ENCODE measurements at places on chromosomes 6 and 20.

DNA sequence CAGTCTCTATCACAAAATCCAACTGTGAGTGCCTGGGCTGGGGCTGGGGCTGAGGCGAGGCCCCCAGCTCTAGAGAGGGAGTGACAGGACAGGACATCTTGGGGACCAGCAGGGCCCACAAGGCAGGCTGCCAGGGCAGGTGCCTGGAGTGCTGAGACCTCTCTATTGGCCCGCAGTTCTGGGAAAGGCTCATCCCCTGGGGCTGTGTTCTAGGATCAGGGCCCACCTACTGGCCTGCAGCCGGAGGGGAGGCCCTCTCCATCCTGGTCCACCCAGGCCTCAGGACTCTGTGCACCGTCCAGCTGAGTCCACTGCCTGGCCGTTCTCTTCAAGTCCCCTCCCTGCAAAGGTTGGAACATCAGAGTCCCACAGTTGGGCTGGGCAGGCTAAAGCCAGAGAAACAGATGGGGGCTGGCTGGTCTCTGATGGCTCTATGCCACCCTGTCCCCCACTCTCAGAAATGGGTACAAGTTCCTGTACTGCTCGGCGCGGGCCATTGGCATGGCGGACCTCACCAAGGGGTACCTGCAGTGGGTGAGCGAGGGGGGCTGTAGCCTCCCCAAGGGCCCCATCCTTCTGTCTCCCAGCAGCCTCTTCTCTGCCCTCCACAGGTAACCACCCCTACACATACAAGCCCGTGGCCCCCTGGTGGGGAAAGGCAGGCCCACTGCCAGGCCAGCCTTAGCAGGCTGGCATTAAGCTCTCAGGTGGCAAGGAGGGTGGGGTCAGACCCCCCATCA lies 9.0 kb downstream of the EMILIN3 start:
- no peak for DNase-seq

DNA sequence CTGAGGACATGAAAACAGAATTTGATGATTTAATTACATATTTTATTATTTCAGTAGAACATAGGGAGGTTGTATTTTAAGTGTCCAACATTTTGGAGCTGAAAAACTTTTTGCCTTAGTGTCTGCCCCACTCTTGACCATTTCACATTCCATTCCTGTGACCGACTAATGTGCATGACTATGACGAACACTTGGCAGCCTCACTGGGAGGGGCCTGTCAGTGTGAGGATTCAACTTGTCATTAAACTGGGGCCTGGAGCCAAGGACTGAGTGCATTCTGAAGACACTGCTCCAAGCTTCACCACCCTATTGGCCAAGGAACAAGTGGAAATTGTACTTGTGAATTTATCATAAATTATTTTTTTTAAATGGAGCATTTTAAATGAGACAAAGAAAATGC lies 661.3 kb downstream of the BCKDHB start:
- peak; percentile 21 for DNase-seq

DNA sequence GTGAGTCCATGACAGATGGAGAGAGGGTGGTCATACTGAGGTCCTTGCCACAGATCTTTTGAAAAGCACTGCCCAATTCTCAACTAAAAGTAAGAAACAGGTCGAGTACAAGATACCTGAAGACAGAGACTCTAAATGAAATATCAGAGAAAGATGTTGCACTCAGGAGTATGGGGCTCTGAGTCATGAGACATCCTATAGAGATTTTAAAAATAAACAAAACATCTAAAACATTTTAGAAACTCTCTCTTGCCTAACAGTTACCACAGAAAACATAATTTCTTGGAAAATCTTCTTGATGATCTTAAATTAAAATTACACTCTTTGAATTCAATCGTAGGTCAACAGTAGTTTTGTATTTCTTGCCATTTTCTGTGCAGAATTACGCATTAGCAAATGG lies 348.9 kb upstream of the MARCKS start:
- DNase-seq = no peak

- no peak for DNase-seq
Measured at GRCh38 chr6:161292650-161293281, 18.9 kb upstream of the AGPAT4 start.

GRCh38 chr6:55399351-55399750 lies 72.1 kb downstream of the GFRAL start:
- DNase-seq = no peak

GRCh38 chr20:25398376-25399036 lies 7.9 kb upstream of the ABHD12 start:
- peak; percentile 78 for DNase-seq

- DNase-seq = no peak
Measured at GRCh38 chr20:62232194-62232593, 6.1 kb upstream of the OSBPL2 start.

DNA sequence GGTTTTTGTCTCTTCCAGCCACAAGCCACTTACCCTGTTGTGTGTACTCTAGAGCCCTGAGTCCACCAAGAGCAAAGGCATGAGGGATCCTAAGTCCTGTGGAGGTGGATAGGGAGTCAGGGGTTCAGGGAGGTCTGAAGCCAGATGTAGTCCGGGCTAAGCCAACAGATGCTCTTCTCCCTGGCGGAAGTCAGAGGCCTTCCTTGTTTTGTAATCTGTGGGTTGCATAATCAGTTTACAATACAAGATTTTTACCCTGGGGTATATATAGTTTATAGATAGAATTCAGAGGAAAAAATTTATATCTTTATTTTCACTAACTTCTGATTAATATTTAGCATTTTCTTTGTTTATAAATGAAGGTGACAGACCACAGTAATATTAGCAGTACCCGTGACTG lies 9.2 kb downstream of the LAMP5 start:
- no peak for DNase-seq

- no peak for DNase-seq
Measured at GRCh38 chr6:168884050-168884645, 369.5 kb downstream of the THBS2 start.

DNA sequence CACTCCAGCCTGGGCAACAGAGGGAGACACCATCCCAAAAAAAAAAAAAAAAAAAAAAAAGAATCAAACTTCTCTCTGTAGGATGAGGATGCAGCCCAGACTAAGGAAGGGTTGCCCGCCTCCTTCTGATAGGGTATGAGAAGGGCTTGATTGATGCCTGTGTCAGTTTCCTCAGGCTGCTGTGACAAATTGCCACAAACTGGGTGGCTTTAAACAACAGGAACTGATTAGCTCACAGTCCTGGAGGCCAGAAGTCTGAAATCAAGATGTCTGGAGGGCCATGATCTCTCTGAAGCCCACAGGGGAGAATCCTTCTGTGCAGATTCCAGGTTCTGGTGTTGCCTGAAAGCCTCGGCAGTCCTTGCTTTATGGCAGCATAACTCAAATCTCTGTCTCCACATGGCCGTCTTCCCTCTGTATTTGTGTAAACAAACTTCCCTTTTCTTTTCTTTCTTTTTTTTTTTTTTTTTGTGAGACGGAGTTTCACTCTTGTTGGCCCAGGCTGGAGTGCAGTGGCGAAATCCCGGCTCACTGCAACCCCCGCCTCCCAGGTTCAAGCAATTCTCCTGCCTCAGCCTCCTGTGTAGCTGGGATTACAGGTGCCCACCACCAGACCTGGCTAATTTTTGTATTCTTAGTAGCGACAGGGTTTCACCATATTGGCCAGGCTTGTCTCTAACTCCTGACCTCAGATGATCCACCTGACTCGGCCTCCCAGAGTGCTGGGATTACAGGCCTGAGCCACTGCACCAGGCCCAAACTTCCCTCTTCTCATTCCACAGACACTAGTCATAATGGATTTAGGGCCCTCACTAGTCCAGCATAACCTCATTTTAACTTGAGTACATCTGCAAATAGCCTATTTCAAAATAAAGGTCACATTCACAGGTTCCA lies 11.2 kb upstream of the CDK19 start:
- no peak for DNase-seq

GRCh38 chr6:38498085-38498484 lies 141.6 kb downstream of the BTBD9 start:
- no peak for DNase-seq

DNA sequence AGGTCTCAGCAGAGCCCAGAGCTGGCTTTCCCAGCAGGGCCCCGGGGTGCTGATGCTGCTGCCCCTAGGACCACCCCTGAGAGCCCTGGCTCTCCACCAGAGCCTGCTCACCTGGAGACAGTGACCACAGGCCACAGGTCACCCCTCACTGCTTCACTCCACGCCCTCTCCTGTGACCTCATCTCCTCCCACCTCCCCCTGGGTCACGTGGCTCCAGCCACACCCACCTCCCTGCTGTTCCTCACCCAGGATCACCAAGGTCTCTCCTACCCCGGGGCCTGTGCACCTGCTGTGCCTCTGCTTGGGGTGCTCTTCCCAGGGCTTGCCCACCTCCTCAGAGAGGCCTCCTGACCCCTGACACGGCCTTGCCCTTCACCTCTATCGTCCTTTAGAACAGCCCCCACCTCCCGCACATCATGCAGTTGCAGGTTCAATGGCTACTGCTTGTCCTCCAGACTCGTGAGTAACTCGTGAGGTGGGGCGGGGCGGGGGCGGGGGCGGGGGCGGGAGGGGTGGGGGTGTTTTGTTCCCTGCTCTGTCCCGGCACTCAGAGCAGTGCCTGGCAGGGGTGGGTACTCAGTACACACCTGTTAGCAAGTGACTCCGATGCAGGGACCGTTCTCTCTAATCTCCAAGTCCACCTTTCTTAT lies 468.0 kb downstream of the PREX1 start:
- DNase-seq = no peak

DNA sequence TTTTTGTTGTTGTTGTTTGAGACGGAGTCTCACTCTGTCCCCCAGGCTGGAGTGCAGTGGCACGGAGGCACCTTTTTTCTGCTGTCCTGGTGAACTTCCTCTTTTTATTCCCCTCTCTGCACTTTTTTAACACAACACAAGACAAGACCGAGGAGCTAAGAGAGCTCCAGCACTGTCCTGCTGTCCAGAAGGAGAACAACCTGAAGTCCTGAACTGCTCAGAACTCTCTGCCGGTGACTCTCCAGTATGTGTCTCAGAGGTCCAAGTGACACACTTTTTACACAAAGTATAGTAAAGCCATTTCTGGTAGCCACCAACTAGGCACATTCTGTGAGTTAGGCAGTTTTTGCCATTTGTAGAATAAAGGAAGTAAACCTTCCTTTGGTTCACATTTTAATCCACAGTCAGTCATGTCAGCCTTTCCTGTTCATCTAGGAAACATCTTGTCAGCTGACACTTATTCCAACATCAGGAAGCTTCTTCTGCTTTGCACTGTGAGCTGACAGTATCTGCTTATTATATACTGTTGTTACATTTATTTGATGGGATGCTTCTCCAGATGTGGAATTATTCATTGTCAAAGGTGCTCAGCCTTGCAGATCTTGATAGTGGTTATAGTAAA lies 28.1 kb upstream of the TXNDC5 start:
- no peak for DNase-seq

DNA sequence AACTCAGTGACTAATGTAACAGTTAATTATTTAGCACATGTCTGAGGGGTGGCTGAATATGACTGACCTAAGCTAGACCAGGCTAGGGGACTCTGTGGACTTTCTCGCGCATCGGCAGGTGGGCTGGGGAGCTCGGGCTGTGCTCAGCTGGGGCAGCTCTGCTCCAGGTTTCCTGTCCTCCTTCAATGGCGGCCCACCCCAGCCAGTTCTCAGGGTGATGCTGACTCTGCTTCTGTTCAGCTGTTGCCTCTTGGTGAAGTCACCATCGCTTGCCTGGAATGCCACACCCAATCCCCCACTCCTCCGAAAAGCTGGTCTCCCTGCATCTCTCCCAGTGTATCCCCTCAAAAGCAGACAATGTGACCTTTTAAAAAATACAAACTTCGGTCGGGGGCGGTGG lies 20.0 kb downstream of the PPP1R3G start:
- no peak for DNase-seq
